ENCODE measurements at places on chromosomes 5 and 9. TPM values are rescaled to one million over a fixed set of nuclear protein-coding genes. Genes with fewer than 3 reads are reported as not detected.

Gene SGCD
- total RNA-seq: 6.1 TPM

Gene INSL4
- not detected for total RNA-seq

DNA sequence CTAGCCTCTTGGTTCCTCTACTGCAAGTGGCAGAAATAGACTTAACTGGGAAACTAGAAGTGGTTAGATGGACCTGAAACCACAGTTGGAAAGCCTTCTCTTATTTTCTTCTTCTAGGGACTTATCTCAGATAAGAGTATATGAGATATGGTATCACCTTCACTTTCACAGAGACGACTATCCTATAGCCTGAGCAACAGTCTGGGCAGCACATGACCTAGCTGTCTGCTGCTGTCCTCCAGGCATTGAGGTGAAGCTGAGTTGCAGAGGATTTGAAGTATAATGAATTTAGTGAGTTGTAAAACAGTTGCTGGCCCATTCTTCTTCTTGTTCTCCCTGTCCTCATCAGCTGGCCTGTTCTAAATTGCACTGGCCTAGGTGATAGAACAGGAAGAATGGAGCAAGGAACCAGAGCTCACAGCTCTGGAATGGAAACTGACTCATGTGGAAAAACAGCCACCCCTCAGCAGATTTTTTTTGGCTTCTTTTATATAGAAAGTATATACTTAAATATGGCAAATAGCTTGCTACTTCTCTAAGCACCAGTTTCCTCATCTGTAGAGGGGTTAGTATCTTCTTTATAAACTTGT lies 27.8 kb downstream of the RECK start:
- no peak for DNase-seq

DNA sequence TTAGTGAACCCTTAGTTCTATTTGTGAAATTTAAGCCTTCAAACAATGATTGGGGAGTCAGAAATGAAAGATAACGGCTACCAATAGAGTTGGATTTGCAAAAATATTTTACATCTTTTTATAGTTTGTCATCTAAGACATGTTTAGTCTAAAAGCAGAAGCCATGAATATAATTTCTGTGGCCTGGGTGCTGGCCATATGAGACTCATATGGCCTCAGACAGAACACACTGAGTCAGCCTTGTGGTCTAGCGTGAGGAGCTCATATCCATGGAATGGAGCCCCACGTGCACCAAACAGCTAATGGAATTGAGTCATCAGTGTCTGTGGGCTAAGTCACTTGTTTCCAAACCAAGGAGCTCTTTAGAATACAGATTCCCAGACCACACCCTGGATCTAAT lies 240.7 kb upstream of the NREP start:
- DNase-seq: no peak

GRCh38 chr9:5263351-5264218 lies 32.4 kb downstream of the INSL4 start:
- DNase-seq: no peak

GRCh38 chr5:132592521-132592920 lies 35.7 kb downstream of the RAD50 start:
- DNase-seq: no peak

- DNase-seq: no peak
Measured at GRCh38 chr5:8005416-8005815, 136.5 kb downstream of the MTRR start.

DNA sequence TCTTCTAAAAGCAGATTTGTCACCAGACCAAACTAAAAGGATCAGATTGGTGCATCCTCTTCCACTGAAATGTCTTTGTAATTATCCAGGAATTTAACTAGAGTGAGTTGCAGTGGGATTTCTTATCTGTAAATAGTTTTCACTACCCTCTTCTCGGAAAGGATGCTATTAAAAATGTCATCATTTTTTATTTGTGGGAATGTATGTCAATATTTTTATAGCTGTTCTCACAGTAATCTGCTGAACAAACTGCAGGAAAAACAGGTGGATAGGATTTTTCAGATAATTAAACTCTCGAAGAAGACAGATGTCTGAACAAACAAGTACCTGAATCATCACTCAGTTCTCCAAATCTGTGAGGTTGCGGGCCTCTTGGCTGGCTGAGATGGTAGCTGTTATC lies 62.7 kb downstream of the RAB14 start:
- DNase-seq: no peak

DNA sequence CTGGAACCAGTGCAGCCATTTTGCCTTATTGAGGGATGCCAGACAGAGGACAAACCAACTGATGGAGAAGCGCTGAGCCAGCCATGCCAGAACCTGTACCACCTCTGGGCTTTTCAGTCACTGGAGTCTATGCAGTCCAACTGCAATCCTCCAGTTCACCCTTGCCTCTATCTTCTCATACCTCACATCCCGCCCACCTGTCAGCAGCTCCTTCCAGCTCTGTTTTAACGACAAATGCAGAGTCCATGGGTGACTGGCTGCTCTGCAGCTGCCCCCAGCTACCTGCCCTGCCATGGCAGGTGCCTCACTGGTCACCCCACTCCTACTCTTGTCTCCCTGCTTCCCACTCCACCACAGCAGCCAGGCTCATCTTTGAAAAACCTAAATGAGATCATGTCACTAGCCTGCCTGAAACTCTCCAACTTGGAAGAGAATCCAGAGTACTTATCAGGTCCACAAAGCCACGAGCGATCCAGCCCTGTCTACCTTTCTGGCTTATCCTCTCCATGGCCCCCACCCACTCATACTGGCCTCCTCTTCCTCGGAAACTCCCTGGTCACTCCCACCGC lies 14.0 kb upstream of the ACSL6 start:
- no peak for DNase-seq

DNA sequence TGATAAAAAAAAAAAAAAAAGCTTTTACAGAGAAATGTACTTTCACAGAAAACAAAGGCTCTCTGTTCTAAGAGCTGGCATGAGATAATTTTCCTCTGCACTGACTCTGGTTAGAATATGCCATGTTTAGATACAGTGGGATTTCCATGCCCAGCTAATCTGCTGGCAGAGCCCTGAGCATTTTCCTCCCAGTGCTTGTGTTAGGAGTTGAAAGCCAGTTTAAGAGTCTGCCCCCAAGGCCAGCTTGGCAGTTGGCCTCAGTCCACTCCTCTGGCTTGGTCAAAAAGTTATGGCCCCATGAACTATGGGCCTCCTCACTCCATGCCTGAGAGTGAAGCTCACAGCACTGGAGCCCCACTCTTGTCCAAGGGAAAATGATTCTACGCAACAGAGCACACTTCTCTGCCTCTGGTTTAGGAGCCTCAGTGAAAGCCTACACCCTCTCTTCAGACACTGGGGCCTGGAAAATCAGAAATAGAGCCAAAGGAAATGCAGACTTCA lies 21.9 kb downstream of the MOCS2 start:
- peak; percentile 40 for DNase-seq

- peak; percentile 90 for DNase-seq
Measured at GRCh38 chr5:138138949-138139780, at the start of gene NME5. NME5 (minus strand) TSS chr5:138139428; CDS start chr5:138138780, 648 bp downstream.

- no peak for DNase-seq
Measured at GRCh38 chr5:94802450-94802849, 184.0 kb downstream of the SLF1 start.

GRCh38 chr5:179288101-179288808 lies 57.0 kb downstream of the ADAMTS2 start:
- DNase-seq: no peak

- no peak for DNase-seq
Measured at GRCh38 chr5:88108490-88109279, 160.0 kb downstream of the TMEM161B start.

DNA sequence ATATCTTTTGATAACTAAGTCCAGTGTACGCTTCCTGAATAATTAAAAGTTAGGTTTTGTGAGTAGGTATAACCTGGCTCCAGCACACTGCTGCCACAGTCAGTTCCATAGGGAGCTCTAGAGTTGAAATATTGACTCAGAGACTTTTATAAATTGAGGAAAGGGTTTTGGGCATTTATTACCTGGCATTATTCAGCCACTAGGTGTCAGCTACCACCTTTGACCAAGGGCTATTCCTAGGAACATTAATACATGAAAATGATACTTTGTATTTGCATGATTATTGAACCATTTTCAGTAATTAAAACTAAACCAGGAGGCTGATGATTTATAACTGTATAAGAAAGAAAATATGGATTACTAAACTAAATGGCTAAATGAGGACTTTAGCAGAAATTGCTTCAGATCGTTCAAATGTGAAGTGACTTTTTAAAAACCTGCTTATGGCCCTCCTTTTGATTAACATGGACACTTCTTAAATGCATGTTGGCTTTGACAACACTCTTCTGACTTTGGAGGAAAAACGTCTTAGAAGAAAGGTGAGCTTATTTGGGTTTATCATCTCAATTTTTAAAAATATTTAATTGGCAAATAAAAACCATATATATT lies 83.0 kb downstream of the SMC2 start:
- DNase-seq: no peak

GRCh38 chr5:61160497-61160896 lies 1.8 kb downstream of the SMIM15 start:
- no peak for DNase-seq

GRCh38 chr5:66585291-66585690 lies 10.9 kb upstream of the MAST4 start:
- DNase-seq: no peak

- DNase-seq: no peak
Measured at GRCh38 chr9:128421482-128421996, 882 bp downstream of the CERCAM start.
